Fibroblast of skin of left quadriceps (primary cell): ENCODE measurements at places on chromosomes 7 and 10.

GRCh38 chr7:127911968-127912511, 119.2 kb downstream of the LRRC4 start:
- no peak for DNase-seq

GRCh38 chr7:140678081-140678815, 5.5 kb downstream of the ADCK2 start:
- DNase-seq, result no peak

- DNase-seq, result peak; percentile 10
These were observed 220.6 kb downstream of the ADRA2A start for GRCh38 chr10:111297351-111297848.

DNA sequence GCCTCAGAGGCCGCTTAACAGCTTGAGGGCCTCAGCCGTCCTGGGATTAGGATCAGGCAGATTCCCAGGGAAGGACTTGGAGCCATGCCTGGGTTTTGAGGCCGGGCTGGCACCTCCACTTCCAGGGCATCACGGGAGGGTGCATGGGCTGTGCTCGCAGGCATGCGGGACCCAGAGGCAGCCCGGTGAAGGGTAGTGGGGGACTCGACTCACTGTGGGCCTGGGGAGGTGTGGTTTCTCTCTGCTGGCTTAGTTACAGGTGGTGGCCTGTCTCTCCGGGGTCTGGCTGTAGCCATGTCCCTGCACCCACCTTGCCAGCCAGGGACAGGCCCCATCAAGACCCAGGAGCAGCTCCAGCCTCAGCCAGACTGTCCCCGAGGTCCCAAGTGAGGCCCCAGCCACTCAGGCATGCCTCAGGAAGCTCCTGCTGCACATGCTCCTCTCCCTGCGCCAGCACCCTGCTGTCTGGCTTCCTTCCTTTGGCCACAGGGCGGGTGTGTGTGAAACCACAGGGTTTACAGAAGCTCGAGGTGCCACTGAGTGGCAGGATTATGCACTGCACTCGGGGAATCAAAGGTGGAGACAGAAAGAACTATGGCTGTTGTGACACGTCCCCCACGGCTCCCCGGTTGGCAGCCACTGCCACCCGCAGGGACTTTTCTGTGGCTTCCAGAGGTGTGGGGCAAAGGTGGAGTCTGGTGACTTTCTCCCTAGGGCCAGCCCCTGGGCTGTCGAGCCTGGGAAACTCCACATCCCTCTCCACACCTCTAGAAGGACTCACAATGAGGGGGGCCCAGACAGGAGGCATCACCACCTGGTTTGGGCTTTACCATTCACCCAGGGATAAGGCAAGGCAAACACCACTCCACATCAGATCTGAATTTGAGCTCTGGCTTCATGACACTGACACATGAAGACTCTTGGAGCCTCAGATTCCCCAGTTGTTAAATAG, 19.7 kb downstream of the GOLGA7B start:
- DNase-seq, result peak; percentile 50

GRCh38 chr10:59622320-59623132, 87.1 kb downstream of the SLC16A9 start:
- DNase-seq, result peak; percentile 47

DNA sequence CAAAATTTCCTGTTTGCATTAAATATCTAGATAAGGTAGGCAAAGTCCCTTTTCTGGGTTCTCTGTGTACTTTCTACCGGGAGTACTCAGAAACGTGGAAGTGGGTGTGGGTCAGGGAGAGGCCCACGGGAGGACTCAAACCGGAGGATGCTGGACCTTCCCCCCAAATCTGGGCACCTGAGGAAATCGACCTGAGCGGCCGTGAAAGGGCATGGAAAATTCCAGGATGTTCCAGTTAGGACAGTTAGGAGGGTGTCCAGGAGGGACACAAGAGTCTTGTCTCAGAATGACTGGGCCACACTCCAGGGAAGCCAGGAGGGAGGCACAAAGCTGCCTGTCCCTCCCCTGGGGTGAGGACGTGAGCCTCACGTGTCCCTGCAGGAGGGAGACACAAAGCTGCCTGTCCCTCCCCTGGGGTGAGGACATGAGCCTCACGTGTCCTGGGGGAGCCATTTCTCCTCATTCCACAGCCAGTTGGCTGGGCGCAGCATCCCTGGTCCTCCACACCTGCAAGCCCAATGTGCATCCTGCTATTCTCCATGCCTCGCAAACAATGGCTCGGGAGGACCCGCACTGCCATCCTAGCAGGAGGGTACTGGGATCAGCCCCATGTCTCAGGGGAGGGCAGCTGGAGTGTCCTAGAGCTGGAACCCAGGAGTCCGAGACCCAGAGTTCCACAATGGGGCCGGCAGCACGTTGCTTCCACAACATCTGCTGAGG, 190.5 kb upstream of the PPP2R2D start:
- DNase-seq, result no peak

- DNase-seq, result no peak
These were observed 4.2 kb downstream of the IKZF1 start for GRCh38 chr7:50308532-50309385.

GRCh38 chr7:55132890-55133551, 114.2 kb downstream of the EGFR start:
- peak; percentile 88 for DNase-seq

DNA sequence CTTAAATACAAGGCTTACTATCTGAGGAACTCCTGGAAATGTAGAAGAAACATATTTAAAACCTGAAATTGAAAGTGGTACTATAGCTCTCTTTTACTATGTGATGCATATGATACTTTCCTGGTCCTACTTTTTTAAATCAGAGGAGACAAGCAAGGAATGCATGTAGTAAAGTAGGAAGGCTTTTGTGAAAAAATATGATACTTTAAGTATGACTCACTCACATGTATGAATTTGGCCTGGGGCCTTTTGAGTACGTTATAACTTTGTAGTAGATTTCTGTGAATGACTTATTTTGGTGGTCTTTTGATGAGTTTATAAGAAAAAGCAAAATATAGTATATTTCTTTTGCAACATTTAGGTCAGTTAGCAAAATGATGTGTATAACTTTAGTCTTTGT, 53.8 kb downstream of the TAX1BP1 start:
- DNase-seq, result no peak

DNA sequence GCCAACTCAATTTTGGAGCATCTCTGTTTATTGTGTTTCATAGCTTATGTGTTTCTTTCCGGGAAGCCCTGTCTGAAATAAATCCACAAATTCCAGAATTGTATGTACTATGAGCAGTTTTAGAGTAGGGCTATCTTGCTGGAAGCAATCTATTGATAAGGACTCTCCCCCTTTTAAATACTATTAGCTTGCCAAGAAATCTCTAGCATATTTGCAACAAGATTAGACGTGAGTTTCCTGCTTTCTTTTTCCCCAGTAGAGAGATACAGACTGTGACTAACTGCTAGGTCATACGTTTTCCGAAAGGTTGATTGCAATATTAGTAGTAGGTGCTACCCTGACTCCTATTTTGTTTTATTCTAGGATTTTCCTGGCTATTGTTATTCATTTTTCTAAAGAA, 277.0 kb downstream of the MALRD1 start:
- DNase-seq, result no peak

GRCh38 chr7:69172357-69173077, 425.8 kb upstream of the AUTS2 start:
- no peak for DNase-seq

GRCh38 chr7:132351954-132352499, 224.2 kb downstream of the PLXNA4 start:
- DNase-seq, result no peak

DNA sequence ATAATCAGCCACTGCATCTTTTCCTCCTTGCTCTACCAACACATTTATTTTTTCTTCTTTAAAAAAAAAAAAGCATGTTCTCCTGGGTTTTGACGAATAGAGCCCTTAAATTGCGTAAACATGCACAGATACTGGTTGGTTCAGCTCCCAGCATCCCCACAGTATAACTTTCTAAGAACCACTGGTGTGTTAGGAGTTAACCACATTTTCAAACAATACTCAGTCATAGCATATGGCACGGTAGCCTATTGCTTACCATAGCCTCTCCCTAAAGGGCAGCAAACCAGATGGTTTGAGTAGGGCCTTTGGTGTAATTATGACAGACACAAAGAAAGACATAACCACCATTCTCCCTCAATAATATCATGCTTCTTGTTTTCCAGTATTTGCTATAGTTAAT, 145.0 kb downstream of the LRRC4 start:
- DNase-seq, result no peak

DNA sequence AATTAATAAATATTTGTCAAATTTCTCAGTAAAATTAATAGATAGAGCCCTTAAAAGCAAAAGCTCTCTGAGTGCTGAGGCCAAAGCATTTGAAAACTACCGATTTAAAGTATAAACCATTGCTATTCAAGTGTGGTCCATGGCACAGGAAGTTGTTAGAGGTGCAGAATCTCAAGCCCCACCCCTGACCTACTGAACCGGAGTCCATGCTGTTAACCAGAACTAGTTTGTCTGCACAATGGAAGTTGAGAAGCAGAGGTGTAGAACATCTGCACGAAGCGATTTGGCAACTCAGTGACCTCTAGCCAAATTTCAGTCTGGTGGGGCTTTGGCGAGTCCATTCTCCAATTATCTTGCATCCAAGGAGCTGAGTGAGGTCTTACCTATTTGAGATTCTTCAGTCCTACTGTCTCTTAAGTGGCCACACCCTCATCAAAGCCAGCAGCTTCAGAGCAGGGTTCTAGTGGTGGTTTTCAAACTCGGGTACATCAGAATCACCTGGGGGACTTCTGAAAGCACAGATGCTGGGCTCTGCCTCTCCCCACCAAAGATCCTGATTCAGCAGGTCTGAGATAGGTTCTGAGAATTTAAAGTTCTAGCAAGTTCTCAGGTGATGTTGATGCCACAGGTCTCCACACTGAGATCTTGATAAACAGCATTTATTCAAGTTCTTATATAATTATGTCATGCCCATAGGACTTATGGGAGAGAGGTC, 96.8 kb upstream of the SAMD8 start:
- no peak for DNase-seq

DNA sequence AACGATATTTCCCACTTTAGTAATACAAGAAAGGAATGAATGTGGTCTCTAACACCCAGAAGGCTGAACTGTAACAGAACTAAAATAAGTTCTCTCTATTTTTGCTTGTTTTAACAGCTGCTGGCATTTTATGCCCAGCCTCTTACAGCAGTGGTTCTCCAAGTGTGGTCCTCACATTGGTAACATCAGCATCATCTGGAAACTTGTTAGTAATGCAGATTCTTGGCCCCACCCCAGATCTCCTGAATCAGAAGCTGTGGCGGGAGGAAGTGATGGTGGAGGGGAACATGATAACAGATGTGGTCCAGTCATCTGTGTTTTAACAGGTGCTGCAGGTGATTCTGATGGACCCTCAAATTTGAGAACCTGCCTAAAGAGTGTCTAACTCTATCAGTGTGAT, 170.1 kb downstream of the TMEM26 start:
- DNase-seq, result no peak

DNA sequence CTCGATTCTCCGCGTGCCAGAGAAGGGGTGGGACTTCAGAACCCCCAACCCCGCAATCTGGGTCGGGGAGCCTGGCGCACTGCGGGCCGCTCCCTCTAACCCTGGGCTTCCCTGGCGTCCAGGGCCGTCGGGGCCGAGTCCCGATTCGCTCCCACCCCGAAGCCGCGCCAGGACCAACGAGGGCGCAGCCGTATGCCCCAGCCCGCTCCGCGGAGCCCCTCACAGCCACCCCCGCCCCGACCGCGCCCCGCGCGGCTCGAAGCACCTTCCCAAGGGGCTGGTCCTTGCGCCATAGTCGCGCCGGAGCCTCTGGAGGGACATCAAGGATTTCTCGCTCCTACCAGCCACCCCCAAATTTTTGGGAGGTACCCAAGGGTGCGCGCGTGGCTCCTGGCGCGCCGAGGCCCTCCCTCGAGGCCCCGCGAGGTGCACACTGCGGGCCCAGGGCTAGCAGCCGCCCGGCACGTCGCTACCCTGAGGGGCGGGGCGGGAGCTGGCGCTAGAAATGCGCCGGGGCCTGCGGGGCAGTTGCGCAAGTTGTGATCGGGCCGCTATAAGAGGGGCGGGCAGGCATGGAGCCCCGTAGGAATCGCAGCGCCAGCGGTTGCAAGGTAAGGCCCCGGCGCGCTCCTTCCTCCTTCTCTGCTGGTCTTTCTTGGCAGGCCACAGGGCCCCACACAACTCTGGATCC, at the start of gene LEP:
Gene LEP (plus strand): TSS at position 583 of the 691 bp plus-strand sequence. CDS start 10,741 bp downstream, outside the sequence.
- DNase-seq, result no peak

GRCh38 chr7:24110056-24110455, 173.9 kb upstream of the NPY start:
- no peak for DNase-seq

DNA sequence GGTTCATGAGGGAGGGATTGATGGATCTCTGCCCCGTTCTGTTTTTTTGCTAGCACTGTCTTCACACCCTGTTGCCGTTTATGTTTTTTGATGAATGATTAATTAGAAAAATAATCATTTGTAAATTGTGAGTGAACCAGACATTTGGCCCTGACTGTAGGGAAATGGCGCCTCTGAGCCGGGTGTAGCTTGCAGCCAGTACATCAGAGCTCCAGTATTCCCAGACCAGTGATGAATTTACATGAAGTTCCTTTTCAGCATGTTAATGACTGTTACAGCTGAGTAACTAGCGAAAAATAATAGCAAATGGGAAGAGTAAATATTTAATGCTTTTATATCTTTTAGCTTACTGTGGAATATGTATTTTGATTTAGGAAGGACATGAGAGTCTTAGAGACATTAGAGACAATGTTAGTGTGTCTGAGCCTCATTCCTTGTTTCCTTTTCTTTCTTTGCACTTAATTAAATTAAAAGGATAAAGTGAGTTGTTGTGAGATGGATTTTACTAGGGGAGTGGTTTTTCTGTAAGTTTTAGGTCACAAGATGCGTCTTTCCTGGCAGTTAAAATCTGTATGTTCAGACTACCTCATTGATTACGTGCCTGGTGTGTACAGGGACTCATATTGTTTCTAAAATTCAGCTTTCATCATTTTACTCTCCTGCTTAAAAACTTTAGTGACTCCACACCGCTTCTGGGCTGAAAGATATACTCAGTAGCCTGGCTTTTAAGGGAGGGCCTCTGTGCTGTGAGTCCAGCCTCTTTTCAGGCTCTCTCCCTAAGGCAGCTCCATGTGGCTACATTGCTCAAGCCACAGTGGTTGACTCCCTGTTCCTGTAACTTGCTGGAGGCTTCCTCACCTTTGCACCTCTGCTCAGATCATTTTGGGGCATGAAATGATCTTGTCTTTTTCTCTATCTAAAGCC, 86.4 kb downstream of the AUTS2 start:
- DNase-seq, result no peak

GRCh38 chr10:61640856-61641255, 21.9 kb upstream of the CABCOCO1 start:
- DNase-seq, result no peak

DNA sequence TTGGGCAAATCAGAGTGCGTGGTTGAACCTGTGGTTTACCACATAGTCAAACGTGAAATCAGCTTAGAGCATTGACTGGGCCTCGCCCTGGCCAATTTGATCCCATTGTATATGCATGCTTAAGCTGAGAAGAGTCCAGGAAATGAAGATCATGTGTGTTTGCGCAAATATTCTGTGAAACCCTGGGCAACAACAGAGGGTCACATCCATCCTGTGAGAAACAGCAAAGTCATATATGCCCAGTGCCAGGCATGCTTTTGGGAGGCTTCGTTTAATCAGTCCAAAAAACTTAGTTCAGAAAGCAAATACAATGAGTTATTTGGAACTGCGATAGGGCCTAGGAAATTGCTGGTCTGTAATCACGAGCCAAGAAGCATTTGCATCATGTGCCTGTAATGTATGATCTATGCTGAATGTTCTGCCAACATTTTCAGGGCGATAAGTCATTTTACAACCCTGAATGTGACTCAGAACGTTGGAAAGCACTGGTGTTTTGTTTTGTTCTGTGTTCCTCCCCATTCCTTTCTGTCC, 412.1 kb upstream of the CELF2 start:
- peak; percentile 82 for DNase-seq
